ENCODE measurements at places on chromosomes 2 and 18.

- DNase-seq = no peak
Measured at GRCh38 chr2:179322289-179322688, 57.7 kb upstream of the SESTD1 start.

DNA sequence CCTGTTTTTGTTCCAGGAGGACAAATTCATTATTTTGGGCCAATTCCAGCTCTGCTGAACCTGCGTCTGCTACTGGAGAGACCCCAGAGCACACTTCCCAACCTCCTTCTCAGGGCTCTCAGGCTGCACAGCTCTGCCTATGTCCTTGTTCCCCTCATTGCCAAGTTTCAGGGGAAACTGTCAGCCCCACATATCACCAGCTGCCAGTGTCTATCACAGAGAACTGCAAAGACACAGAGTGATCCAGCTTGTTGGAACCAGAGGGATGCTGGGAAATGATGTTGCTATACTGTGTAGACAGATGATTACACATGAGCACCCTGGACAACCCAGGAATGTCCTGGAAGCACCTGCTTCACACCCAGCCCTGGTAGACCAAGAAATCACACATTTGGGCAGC lies 67.4 kb upstream of the TMEM247 start:
- no peak for DNase-seq

GRCh38 chr2:30206461-30207430 lies 24.6 kb upstream of the LBH start:
- DNase-seq = no peak

DNA sequence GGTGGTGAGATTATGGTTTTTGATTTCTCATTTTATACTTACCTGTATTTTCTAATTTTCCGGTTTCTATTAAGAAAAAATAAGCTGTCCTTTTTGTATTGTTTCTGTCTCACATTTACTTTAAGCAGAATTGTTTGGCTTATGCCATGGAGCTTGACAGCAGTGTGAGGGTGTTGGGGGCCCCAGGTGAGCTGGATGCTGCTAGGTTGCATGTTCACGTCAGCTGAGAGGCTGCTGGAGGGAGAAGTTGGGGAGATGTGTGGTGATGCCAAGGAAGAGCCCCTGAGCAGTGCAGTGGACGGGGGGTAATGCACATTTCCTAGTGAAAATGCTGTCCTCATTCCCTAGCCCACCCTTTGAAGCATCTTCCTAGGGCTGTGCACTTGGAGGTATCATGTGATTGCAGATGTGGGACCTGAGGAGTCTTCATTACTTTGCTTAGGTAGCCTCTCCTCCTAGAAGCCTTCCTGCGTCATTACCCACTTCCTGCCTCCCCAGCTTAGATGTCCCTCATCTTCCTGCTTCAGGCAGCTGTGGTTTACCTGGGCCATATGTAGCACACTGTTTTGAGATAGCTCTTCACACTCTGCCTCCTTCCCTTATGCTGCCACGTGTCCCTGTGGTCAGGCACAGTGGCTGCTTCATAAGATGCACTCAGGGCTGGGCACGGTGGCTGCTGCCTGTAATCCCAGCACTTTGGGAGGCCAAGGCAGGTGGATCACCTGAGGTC lies 16.2 kb downstream of the ATG16L1 start:
- DNase-seq = no peak

- DNase-seq = no peak
Measured at GRCh38 chr2:106332054-106332453, 136.2 kb downstream of the RGPD3 start.

- DNase-seq = no peak
Measured at GRCh38 chr2:206435742-206436141, 7.6 kb upstream of the ADAM23 start.

- DNase-seq = no peak
Measured at GRCh38 chr2:240293557-240294461, 141.7 kb upstream of the GPC1 start.

GRCh38 chr2:111054791-111055691 lies 65.7 kb upstream of the BCL2L11 start:
- DNase-seq = no peak

GRCh38 chr18:77106331-77106730 lies 26.3 kb downstream of the MBP start:
- no peak for DNase-seq

Measured in AG09319 (cell line).